ENCODE measurements at places on chromosomes 3 and 15. TPM values are rescaled to one million over a fixed set of nuclear protein-coding genes. Genes with fewer than 3 reads are reported as not detected.

The RAD18 gene
- total RNA-seq = 60.5 TPM

The SPINK8 gene
- not detected for total RNA-seq

The KY gene
- not detected for total RNA-seq

The LXN gene
- total RNA-seq = 7.6 TPM

The ROPN1 gene
- total RNA-seq = not detected

The TMF1 gene
- 28.8 TPM for total RNA-seq

The COL8A1 gene
- total RNA-seq = not detected

The SAMMSON gene
- total RNA-seq = not detected

The P2RY1 gene
- total RNA-seq = 0.52 TPM

The CYP11A1 gene
- 0.30 TPM for total RNA-seq

The PPARG gene
- 0.20 TPM for total RNA-seq

The GRK7 gene
- total RNA-seq = not detected

The LDHAL6B gene
- not detected for total RNA-seq

The SMCO1 gene
- total RNA-seq = not detected

The GOLGA6A gene
- not detected for total RNA-seq

The SLC22A13 gene
- total RNA-seq = 0.27 TPM

The EHD4 gene
- 23.5 TPM for total RNA-seq

The SECISBP2L gene
- 18.5 TPM for total RNA-seq

The MEGF11 gene
- not detected for total RNA-seq

The PRR23E gene
- total RNA-seq = not detected

The GP5 gene
- total RNA-seq = 0.80 TPM

The DTWD1 gene
- 24.8 TPM for total RNA-seq

The FBXL22 gene
- total RNA-seq = 0.52 TPM

The RNF123 gene
- 35.5 TPM for total RNA-seq

The CCDC13 gene
- not detected for total RNA-seq

The MINDY4B gene
- not detected for total RNA-seq

The C3orf22 gene
- total RNA-seq = not detected

The MOBP gene
- total RNA-seq = not detected

The EPM2AIP1 gene
- 10.1 TPM for total RNA-seq
